ENCODE measurements at places on chromosomes 12 and 14.

DNA sequence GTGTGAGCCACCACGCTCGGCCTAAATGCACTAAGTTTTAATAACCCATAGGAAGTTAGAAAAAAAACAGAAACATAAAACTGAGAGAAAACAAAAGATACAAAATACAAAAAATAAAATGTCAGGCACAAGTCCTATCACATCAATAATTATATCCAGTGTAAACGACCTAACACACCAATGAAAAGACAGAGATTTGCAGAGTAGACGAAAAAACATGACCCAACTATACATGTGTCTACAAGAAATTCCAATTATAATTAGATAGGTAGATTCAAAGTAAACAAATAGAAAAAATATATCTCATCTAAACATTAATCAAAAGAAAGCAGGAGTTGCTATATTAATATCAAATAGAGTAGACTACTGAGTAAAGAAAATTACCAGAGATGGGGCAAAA is 69.4 kb upstream of the NUDT4 start:
- DNase-seq: no peak

- no peak for DNase-seq
These were observed 363.4 kb downstream of the MED13L start for GRCh38 chr12:115914122-115914521.

- DNase-seq: peak; percentile 16
These were observed 375.5 kb downstream of the ALG10 start for GRCh38 chr12:34397591-34398365.

- DNase-seq: no peak
These were observed 106.9 kb upstream of the PTPRB start for GRCh38 chr12:70744178-70744577.

GRCh38 chr14:90795744-90796143 is 20.5 kb downstream of the TTC7B start:
- no peak for DNase-seq

GRCh38 chr12:88951860-88952561 is 371.7 kb upstream of the KITLG start:
- no peak for DNase-seq

DNA sequence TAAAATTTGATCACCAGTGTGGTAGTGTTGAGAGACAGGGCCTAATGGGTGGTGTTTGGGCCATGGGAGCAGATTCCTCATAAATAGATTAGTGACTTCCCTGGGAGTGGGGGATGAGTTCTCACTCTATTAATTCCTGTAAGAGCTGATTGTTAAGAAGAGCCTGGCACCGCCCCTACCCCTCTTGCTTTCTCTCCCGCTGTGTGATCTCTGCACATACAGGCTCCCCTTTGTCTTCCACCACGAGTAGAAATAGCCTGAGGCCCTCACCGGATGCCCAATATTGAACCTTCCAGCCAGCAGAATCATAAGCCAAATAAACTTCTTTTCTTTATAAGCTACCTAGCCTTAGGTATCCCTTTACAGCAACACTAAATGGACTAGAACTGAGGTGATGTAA is 31.9 kb upstream of the CAND1 start:
- DNase-seq: no peak

DNA sequence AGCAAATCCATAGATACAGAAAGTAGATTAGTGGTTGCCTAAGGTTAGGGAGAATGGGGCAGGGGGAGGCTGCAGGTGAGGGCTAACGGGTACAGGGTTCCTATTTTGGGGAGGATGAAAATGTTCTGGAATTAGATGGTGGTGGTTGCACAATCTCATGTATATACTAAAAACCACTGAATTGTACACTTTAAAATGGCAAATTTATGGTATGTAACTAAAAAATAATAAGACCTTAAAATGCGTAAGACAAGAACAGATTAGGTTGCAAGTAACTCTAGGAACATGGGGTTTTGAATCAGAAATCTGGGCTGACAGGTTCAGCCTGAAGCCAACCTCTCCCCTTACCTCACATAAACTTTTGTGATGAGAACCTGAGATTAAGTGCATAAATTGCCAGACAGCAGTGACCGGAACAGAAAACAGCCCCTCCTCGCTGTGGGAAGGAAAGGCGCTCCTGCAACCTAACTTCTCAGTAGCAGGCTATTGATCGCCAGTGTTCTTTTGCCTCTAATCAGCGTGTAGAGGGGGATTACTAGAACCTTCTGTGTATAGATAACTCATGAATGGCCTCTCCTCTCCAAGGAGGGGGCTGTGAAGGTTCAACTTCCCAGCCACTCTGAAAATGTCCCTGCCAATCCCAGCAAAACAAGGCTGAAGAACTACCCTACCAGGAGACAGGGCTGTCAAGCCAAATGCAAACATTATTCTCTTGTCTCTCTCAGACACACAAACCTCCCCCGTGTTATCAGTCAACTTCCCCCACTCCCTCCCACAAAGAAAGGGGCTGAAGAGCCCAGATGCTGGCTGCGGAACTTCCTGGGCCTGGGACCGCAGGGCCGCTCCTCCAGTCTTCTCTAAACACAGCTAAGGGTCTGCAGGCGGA is 1.9 kb downstream of the SSH1 start:
- no peak for DNase-seq

DNA sequence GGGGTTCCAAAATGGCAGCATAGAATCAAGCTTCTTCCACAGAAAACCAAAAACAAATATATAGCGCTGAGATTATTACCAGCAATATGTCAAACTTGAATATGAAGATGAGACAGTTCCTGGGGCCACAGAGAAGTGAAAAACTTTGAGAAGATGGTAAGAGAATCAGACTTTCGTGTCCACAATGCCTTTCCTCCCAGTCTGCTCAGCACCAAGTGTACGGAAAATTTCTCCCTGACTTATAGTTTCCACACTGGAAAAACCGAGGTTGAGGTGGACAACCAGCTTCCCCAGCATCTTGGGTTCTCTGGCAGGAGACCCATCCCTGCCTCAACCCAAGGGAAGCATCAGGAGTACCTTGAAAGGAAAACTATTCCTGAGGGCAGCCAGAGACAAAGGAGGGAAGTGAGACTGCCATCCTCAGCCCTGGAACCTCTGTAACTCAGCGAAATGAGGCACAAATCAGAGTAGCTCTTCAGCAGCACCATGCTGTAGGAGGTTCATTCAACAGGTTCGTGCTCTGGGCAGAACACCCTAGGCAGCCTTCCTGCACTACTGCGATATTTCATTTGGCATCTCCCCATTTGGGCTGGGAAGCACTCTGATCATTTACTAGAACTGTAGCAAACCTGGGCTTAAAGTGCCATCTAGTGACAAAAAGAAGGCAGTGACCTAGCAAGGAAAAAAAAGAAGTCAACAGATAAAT is 52.4 kb upstream of the CAPRIN2 start:
- no peak for DNase-seq

GRCh38 chr14:96653597-96653996 is 143.6 kb upstream of the VRK1 start:
- DNase-seq: no peak

GRCh38 chr12:30500532-30500931 is 195.1 kb downstream of the IPO8 start:
- no peak for DNase-seq

GRCh38 chr12:777550-778047 is 25.2 kb downstream of the WNK1 start:
- no peak for DNase-seq

- DNase-seq: no peak
These were observed 4.0 kb downstream of the TMPO start for GRCh38 chr12:98519257-98519907.

GRCh38 chr12:105041186-105041585 is 43.1 kb downstream of the ALDH1L2 start:
- no peak for DNase-seq

DNA sequence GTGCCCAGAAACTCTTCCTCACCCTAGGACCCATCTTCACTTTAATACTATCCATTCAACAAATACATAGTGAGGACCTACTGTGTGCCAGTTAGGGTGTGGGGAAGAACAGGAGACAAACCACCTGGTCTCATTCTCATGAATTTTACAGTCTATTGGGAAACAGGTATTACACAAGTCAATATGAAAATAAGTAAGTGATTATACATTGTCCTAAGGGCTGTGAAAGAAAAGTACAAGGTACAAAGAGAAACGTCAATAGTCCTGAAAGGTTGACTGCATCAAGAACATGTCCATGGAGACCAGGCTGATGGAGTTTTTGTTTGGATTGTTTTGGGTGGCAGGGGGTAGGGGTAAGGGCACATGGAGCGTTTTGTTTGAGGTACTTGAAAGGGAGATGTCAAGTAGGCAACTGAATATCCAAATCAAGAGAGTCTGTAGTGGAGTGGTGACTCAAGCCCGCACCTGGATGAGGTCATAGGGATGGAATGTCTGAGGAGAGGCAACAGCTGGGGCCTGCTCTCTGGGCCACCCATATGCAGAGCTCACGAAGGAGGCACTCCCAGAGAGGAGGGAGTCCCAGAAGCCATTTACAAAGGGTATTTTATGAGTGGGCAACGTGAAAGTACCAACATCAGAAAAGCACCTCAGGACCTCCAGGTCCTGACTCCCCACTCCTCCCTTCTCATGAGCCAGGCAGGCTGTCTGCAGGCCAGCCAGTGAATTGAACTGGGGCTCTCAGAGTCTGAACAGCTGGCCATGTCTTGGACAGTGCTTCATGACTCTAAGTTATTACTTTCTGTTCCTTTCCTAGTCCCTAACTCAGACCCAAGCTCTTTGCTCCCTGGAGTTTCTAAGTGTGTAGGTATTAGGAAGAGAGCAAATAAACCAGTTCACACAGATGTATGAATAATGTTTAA is 272.0 kb downstream of the ZFP36L1 start:
- DNase-seq: no peak

- DNase-seq: no peak
These were observed 2.8 kb downstream of the TCP11L2 start for GRCh38 chr12:106305376-106305775.

DNA sequence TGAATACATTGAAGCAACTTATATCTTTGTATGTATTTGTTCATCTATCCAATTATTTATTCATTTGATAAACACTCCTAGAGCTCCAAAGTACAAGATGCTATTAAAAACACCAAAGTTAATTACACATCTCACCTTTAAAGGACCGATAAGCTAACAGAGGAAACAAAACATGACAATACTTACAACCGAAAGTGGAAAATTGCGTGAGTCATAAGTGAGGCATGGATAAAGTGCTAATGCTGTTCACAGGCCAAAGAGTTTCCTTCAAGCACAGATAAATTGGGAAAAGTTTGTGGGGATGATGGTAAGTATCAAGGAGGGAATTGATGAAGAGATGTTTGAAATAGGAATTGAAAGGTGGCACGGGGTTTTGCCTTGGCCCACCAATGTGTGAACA is 172.8 kb upstream of the KITLG start:
- no peak for DNase-seq

DNA sequence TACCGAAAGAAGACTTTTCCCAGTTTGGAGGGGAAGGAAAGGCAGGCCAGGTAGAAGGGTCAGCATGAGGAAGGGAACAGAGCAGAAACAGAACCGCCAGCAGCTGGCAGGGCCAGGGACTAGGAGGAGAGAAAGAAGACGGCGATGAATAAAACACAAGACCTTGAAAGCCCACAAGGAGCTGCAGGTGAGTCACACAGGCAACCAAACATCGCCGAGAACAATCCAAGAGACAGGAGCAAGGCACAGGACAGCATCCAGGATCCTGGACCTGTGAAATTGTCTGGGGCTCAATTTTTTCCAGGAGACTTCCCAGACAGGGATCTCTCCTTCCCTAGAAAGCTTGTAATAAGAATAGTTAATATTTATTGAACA is 47.3 kb downstream of the NUAK1 start:
- no peak for DNase-seq

DNA sequence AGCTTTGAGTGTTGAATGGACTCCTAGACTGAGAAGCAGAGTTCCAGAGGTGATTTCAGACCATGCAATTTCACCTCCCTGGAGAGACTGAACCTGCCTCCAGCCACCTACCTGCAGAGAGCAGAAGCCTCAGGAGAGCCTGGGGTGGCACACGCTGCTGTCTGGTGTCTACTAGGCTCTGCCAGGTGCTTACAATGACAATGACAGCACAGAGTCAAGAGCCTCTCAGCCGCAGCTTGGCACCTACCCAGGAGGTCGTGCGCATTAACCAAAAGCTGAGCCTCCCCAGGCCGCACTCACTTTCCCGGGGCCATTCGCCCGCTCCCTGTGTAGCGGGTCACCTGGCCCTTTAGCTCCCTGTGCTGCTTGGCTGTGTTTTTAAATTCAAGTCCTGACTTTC is 63.2 kb downstream of the TESC start:
- no peak for DNase-seq

- DNase-seq: no peak
These were observed 135.3 kb downstream of the NDUFA12 start for GRCh38 chr12:94868161-94868560.

DNA sequence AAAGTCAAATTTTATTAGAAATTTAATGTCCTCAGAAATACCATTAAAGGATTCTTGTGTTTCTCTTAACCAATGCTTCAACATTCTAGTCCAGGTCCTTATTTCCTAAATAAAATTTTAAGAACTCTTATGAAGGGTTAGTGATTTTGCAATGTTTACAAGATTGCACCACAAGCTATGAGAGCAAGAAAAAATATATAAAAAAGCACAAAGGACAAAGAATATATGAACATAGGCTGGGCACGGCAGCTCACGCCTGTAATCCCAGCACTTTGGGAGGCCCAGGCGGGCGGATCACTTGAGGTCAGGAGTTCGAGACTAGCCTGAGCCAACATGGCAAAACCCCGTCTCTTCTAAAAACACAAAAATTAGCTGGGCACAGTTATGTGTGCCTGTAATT is 7.7 kb downstream of the RACGAP1 start:
- no peak for DNase-seq

- no peak for DNase-seq
These were observed 27.4 kb upstream of the PTHLH start for GRCh38 chr12:27999970-28000369.

GRCh38 chr14:98168211-98168985 is 1103.6 kb downstream of the BCL11B start:
- DNase-seq: no peak

GRCh38 chr14:88181072-88181471 is 142.0 kb downstream of the KCNK10 start:
- DNase-seq: no peak
